Right atrium auricular region (tissue), 2 donors: ENCODE measurements at places on chromosomes 5 and 9. TPM values are rescaled to one million over a fixed set of nuclear protein-coding genes. Genes with fewer than 3 reads are reported as not detected.

The FST gene
- 1.5 TPM for total RNA-seq

The PCDHB16 gene
- 5.3 TPM for total RNA-seq

The DMGDH gene
- 1.3 TPM for total RNA-seq

The MORN5 gene
- not detected for total RNA-seq

The FAM221B gene
- not detected for total RNA-seq

GRCh38 chr5:79346420-79346824 lies 110.5 kb downstream of the JMY start:
- no peak for DNase-seq

DNA sequence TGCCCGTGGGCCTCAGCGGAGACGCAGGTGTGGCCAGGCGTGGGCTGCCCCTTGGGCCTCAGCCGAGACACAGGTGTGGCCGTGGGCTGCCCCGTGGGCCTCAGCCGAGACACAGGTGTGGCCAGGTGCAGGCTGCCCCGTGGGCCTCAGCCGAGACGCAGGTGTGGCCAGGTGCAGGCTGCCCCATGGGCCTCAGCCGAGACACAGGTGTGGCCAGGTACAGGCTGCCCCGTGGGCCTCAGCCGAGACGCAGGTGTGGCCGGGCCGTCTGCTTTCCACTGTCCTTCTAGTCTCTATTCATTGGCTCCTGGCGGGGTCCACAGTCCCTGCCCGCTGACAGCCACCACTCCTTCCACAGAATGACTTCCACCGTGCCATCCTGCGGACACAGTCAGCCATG lies 56.1 kb downstream of the KCNT1 start:
- no peak for DNase-seq

DNA sequence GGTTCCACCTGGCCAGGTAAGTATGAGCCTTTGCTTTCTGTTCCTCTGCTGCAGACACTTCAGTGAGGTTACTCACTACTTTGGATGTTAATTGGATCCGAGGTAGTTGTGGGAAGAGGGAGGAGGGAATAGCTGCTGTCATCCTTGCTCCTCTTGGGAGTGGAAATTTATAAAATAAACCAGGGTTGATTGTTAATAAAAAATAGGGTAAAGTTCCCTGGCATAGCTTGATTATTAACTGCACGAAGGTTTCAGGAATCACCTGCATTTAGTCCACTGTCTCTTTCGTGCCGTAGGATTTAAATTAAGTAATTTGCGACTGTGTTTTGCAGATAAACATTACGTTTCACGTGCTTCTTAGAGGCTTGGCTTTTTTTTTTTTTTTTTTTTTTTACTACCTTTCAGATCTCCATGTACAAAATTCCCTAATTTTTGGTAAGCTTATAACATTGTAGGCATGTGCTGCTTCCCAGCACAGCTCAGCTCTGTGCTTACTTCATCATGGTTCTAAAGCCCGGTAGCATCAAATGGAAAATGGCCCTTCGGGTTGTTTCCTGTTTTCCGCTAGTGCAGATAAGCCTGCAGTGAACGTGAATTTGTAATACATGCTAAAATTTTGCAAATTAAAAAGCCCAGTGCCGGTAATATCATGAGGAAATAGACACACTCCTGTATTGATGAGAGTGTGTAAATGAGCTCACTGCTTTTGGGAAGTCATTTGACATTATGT lies 26.9 kb upstream of the LTC4S start:
- DNase-seq = no peak

DNA sequence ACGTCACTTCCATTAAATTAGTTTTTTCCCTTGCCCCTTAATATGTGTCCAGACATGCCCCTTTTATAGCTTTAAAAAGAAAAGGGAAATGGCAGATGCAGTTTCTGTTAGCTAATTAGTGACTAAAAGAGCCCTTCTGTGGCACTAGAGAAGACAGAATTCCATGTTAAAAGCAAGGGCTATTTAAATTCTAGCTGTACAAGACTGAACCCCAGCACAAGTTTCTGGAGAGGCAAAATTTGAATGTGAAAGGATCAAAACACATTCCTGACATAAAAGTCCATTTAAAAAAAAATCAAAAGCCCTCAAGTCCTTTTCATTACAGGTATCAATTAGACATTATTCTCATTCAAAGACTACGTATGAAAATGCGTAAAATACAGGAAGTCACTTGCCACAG lies 78.7 kb downstream of the HAPLN1 start:
- DNase-seq = no peak

DNA sequence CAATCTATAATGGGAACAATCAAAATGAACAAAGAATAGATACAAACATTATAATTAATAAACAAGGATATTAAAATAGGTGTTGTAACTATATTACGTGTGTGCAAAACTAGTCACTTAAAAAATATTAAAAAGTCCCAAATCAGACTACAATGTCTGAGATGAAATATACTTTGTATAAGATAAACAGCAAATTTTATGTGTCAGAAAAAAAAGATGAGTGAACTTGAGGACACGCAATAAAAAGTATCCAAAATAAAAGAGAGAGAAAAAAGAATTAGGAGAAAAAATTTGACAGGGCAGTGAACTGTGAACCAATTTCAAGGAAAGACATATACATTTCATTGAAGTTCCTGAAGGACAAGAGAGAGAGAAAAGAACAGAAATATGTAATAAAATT lies 37.0 kb downstream of the AGTPBP1 start:
- DNase-seq = no peak

DNA sequence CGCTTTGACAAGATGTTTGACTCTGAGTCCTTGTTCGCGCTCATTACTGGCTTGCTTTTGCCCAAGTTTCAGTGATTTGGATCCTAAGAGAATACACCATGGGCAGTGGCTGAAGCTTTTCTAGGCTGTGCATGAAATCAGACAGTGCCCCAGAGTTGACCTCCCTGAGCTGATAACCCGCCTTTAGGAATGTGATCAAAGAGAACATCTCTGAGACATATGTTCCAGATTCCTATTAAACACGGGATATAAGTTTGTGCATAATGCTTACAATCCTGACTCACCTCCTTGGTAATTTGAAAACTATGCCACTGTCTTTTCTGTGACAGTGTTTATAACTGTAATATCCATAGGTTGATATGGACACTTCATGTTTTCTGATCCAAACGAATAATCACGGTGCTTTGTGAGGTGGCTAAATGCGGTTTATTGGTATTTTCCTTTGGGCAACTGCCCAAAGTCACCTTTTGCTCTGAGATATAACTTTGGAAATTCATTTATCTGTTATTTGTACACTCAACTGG lies 732.9 kb downstream of the MTRR start:
- DNase-seq = no peak

- DNase-seq = no peak
Measured at GRCh38 chr5:160398806-160399205, 1.0 kb downstream of the FAM200C start.

DNA sequence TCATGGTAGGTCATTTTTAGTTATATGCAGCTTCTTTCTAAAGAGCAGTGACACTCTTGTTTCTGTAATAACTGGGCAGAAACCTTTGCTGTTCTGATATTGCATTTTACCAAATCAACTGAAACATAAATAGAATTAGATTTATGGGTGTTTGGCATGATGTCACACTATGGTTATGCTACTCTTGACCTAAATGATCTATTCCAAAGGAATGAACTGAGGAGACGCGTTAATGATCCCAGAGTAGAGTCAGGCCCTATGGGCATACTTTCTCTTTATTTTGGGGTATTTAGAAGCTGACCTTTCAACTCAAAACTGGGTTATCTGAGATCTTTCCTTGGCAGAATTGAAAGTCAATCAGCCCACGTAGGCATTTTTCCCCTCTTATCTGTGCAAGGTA lies 146.8 kb upstream of the ADAMTSL1 start:
- DNase-seq = no peak

GRCh38 chr9:93192721-93193387 lies 8.9 kb downstream of the WNK2 start:
- no peak for DNase-seq

DNA sequence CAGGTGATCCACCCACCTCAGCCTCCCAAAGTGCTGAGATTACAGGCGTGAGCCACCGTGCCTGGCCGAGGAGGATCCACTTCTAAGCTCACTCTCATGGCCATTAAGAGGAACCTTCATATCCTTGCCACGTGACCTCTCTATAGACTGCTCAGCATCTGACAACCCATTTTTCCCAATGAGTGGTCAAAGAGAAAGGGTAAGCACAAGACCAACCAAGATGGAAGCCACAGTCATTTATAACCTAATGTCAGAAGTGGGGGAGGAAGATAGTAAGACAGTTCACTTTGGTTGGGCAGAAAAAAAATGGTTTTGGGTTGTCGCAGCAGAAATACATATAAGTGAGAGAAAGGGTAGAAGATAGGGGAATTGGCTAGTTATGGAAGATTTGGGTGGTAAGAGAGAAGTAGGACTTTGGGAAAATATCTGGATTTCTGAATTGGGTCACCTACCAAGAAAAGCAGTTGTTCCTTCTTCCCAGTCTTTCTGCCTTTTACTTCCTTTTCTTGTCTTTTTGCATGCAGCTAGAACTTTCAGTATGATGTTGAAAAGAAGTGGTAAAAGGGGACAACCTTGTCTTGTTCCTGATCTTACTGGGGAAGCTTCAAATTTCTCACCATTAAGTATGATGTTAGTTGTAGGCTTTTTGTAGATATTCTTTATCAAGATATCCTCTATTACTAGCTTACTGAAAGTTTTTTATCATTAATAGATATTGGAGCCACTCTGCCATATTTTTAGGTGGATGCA lies 15.6 kb downstream of the SNX2 start:
- DNase-seq = no peak

DNA sequence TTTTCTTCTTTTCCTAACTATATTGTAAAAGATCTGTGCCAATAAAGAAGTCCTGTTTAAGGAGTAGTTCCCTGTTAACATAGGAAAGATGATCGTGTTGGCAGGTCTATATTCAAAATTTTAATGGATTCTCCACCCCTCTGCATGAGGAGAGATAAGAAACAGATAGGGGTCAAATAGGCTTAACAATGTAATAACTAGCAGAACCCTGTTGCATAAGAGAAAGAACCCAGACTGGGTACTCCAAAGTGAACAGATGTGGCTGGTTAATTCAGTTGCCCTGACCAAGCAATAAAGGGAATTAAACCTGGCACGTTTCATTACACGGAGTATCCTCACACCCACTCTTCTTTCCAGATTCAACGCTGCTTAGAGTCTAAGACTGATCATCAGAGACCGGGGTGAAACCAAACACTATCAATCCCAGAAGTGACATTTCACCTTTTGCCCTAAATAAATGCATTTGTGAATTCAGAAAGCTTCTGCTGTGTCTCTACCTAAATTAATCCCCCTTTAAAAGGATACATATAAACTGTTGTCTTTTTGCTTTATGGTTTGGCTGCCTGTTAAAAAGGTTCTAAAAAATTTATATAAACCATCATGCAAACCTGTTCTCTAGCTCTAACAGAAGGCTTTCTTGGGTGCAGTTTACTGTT lies 1276.9 kb upstream of the WWC1 start:
- no peak for DNase-seq

DNA sequence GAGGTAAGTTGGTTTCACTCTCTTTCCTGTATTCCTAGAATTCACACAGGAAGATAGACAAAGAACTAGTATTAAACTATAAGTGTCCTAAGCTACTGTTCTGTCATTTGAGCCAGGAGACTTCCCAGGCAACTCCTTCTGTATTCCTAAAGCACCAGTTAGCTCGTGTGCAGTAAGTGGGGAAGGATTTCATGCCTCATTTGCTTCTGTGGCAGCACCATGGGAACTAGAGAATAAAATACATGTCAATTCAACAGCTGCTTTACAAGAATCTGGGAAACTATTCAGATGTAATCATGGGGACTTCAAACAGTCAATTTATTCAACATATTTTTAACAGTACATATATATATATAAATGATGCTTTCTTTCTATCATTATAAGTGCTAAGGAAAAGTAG lies 762.3 kb downstream of the PRELID2 start:
- no peak for DNase-seq

DNA sequence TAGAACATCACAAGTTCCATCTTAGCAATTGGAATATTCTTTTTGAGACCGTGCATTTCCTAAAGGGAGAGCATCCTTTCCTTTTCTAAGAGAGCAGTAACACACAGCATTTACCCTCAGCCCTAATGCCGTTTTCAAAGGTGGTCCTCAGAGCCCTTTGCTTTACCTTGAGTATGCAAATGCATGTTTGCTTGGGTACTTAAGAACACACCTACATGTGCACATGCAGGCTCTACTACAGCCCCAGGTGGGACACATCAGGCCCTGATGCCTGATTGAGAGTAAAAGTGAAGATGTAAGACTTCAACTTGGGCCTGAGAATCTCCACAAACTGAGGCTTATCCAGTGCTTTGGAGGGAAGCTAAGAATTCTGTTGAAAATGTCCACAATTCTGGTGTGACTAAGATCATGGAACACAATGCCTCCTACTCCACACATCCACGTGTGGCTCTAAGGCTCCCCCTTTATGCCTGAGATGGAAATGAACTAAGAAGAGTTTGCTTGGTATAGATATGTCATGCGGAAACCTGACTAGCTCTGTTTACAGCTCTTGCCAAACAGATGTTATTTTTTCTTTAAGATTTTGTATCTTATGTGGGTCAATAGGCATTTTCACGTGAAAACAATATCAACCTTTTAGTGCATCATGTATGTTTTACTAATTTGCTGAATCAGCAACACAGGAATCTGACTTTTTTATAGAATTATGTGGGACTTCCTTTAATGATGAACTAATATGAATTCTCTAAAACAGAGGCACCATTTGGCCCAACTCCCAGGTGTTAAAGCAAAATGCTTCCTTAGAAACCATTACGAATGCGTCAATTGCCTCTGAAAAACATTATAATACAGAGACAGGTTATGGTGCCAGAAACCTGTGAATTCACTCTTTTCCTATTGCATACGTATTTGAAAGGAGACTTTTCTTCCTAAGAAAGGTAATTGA lies 48.9 kb upstream of the SLC2A8 start:
- DNase-seq = no peak

- no peak for DNase-seq
Measured at GRCh38 chr5:125812651-125813050, 610.6 kb upstream of the GRAMD2B start.

DNA sequence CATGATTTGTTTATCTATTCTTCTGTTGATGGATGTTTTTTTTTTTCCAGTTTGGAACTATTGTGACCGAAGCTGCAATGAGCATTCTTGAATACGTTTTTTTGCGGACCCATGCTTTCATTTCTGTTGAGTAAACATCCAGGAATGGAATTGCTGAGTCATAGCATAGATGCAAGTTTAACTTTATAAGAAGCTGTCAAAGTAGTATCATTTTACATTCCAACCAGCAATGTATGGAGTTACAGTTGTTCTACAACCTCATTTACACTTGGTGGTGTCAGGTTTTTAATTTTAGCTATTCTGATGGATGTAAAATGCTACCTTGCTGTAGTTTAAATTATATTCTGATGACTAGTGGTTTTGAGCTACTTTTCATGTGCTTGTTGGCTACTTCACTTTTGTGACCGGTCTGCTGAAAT lies 49.0 kb downstream of the NPR3 start:
- DNase-seq = no peak

- DNase-seq = no peak
Measured at GRCh38 chr5:34531751-34532360, 124.3 kb upstream of the RAI14 start.
